Hindlimb muscle (tissue), 1 donor: ENCODE measurements at places on chromosomes 4 and X.

DNA sequence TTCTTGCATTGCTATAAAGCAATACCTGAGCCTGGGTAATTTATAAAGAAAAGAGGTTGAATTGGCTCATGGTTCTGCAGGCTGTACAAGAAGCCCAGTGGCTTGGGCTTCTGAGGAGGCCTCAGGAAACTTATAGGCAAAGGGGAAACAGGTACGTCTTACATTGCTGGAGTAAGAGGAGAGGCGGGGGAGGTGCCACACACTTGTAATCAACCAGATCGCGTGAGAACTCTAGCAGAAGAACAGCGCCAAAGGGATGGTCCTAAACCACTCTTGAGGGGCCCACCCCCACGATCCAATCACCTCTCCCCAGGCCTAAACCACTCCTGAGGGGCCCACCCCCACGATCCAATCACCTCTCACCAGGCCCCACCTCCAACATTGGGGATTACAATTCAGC, 50.6 kb upstream of the SHOX start:
- no peak for DNase-seq

GRCh38 chr4:54281054-54281766, 52.1 kb downstream of the PDGFRA start:
- DNase-seq = peak; percentile 77

GRCh38 chrX:22542641-22543040, 269.9 kb downstream of the CBLL2 start:
- no peak for DNase-seq

DNA sequence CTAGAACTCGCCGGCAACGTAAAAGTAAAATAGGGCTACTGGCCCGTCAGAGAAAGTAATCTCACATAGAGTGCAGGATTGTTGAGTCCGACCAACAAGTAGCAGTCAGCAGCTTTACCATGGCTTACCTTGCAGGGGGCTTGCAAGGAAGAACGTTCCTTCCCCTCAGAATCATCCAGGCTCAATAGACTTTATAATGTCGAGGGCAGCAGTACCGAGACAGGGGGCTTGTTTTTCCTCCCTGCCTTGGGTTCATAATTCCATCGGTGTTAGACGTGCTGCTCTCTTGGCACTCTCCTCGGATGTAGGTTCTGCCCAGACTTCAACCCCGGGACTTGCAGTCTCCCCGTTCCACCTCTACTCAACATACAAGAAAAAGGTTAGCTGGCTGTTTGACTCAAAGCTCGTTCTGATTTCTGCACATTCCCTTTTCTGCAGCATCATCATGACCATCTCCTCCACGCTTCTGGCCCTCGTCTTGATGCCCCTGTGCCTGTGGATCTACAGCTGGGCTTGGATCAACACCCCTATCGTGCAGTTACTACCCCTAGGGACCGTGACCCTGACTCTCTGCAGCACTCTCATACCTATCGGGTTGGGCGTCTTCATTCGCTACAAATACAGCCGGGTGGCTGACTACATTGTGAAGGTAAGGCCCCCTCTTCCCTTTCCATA, 1.5 kb downstream of the SLC10A4 start:
- no peak for DNase-seq

GRCh38 chrX:10160211-10160610, 3.4 kb downstream of the CLCN4 start:
- DNase-seq = no peak

DNA sequence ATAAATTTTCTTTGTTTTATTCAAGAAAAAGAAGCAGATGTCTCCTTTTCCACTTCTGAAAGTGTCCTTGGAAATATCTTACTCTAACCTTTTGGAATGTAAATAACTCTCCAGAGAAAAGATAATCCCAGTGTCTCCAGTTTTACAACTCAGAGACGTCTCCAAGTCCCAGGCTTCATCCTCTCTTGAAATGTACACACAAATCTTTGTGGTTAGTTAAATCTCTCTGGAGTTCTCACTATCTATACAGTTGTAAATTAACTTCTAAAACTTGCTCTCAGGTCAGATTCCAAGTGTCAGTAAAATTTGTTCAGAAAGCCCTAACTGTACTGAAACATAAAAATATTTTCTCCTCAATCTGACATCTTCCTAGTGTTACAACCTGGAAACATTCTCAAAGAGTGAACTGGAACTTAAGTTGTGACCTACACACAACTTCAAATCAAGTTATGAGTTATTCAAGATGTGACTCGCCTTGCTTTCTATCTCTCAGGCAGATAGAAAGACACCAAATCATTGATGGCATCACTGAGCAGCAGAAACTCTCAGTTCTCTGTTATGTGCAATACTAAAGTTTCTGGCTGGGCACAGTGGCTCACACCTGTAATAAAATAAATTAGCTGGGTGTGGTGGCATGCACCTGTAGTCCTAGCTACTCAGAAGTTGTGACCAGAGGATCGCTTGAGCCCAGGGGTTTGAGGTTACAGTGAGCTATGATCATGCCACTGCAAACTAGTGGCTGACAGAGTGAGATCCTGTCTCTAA, 284.2 kb downstream of the RCHY1 start:
- no peak for DNase-seq

DNA sequence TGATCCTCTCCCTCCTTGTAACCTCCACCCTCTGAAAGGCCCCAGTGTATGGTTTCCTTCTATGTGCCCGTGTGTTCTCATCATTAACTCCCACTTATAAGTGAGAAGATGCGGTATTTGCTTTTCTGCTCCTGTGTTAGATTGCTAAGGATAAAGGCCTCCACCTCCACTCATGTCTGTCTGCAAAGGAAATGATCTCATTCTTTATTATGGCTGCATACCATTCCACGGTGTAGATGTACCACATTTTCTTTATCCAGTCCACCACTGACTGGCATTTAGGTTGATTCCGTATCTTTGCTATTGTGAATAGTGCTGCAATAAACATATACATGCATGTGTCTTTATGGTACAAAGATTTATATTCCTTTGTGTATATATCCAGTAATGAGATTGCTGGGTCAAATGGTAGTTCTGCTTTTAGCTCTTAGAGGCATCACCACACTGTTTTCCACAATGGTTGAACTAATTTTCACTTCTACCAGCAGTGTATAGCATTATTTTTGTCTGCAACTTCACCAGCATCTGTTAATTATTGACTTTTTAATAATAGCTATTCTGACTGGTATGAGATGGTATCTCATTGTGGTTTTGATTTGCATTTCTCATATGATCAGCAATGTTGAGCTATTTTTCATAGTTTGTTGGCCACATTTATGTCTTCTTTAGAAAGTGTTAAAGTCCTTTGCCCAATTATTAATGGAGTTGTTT, 1030.9 kb downstream of the FSTL5 start:
- no peak for DNase-seq
